ENCODE measurements at places on chromosomes 7 and 10.

DNA sequence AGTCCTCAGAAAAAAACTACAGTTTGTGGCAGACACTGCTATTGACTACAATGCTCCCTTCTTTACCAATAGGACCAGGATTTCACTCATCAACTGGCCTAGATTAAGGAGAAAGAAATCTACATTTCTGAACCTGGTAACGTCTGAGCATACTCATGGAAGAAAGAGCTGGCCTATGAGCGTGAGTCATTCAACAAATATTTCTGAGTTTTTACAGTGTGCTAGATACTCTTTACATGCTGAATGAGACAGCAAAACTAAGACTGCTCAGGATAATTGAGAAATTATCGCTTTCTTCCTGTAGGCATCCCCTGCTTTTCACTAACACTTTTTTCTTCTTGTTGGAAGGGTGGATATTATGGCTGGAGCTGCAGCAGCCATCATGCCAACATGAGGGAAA is 609.7 kb downstream of the TNS3 start:
- no peak for DNase-seq

GRCh38 chr7:93717217-93717900 is 142.8 kb upstream of the CALCR start:
- no peak for DNase-seq

DNA sequence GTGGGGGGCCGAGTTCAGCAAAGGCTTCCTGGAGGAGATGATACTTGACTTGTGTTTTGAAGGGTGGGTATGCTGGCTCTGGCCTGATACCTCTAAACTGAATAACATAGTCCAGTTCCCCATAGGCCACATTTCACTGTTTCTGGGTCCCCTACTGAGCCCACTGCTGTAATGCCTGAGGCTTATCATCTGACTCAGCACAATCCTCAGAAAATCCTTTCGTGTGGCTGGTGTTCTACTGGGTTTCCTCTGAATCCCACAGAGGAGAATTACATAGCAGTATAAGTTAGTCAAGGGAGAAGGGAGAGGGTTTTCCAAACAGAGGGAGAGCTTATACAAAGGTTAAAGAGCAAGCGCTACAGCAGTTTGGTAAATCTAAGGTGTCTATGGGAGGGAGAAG is 2.8 kb upstream of the R3HCC1L start:
- no peak for DNase-seq

- DNase-seq: peak; percentile 46
Observed at GRCh38 chr10:35413985-35414861, 77.9 kb downstream of the CCNY start.

- DNase-seq: no peak
Observed at GRCh38 chr10:104077247-104077646, 8.4 kb downstream of the COL17A1 start.

GRCh38 chr7:132402751-132403245 is 173.5 kb downstream of the PLXNA4 start:
- DNase-seq: no peak

DNA sequence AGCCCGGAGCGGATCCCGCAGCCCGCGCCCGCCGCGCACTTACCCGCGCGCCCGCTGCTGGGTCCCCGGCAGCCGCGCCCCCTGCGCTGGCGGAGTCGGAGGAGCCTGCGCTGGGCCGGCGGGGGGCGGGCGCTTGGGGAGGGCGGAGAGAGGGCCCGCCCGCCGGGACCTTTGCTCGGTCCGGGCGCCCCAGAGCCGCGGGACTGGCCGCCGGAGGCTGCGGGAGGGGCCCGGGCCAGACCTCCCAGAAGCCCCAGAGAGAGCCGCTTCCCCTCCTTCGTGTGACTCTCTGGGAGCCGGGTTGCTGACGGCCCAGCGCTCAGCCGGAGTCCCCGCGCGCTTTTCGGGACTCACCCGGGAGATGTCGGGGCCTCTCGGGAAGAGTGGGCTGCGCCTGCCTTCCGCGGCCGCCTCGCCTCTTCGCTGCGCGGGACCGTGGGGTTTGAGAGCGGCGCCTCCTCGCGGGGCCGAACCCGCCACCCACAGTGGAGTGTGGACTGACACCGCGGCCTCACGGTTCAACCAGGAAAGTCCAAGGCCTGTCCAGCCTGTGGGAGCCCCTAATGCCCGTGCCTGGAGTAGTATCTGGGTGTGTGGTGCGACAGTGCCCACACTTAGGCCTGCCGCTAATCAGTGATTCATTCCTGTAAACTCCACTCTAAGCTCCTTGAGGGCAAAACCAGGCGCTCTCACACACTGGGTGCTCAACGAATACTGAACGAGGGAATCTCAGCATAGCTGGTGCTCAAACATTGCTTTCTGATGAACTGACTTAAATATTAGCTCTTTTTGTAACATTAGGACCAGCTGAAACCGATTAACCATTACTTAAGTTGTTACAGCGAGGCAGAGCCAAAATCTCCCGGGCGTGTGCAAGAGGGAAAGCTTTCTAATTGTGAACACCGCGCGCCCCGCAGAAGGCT is at the start of gene GSDME:
Gene GSDME (minus strand): TSS at position 112 of the 923 bp plus-strand sequence. CDS start 7,690 bp downstream, outside the sequence.
- peak; percentile 34 for DNase-seq

DNA sequence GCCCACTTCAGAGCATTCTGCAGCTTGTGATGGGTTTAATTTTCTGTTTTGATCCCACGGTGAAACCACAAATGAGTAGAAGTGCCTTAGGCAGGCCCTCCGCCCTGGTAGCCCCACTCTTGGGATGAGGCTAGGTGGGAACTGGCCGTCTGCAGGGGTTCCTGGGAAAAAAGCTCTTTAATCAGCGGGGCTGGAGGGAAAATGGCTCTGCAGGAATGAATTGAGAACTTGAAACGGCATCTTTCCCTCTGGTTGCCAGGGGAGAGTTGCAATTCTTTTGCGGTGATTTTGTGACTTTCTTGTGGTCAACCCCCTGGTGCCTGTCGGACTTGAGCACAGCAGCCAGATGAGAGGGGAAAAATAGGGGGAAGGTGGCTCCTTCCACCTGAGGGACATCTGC is 32.7 kb downstream of the COL26A1 start:
- DNase-seq: no peak

Data from activated CD8-positive, alpha-beta memory T cell treated with anti-CD3 and anti-CD28 coated beads, Interleukin-2, amount 50 U/mL, for 4 hours (primary cell).